Heart right ventricle (tissue), 16 donors: ENCODE measurements at places on chromosomes 7 and 10.

GRCh38 chr10:54613162-54613561 is 187.9 kb downstream of the PCDH15 start:
- no peak for DNase-seq

DNA sequence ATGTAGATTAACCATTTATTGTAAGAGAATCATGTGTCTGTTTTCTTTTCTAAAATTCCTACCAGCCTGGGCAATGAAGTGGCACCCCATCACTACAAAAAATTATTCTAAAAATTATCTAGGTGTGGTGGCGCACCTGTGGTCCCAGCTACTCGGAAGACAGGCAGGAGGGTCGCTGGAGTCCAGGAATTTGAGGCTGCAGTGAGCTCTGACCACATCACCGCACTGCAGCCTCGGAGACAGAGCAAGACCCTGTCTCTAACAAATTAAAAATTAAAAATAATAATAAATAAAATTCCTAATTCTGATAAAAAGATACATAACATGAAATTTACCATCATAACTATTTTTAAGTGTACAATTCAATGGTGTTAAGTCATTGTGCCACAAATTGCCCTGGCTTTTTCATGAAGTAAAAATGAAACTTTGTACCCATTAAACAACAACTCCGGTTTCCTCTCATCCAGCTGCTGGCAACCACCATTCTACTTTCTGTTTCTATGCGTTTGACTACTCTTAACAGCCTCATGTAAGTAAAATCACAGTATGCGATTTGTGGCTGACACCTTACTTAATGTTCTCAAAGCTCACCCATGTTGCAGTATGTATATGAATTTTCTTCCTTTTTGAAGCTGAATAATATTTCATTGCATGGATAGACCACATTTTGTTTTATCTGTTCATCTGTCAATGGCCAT is 20.6 kb upstream of the USP6NL start:
- no peak for DNase-seq

DNA sequence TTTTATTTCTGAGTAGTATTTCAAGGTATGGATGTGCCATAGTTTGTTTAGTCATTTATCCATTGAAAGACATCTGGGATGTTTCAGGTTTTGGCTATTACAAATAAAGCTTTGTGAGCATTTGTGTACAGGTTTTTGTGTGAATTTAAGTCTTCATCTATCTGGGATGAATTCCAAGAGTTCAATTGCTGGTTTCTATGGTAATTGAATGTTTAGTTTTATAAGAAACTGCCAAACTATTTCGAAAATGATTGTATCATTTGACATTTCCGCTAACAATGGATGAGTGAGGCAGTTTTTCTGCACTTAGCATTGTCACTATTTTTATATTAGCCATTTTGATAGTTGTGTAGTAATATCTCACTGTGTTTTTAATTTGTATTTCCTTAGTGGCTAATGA is 99.4 kb downstream of the WDFY4 start:
- DNase-seq, result no peak

- DNase-seq, result no peak
Measured at GRCh38 chr7:112370436-112370835, 79.8 kb upstream of the IFRD1 start.

GRCh38 chr7:156080596-156080995 is 268.3 kb upstream of the SHH start:
- DNase-seq, result no peak

- no peak for DNase-seq
Measured at GRCh38 chr10:17181751-17182150, 19.7 kb downstream of the TRDMT1 start.

- no peak for DNase-seq
Measured at GRCh38 chr10:110151467-110151866, 55.9 kb upstream of the MXI1 start.

- no peak for DNase-seq
Measured at GRCh38 chr7:116122972-116123595, 87.3 kb upstream of the TES start.

DNA sequence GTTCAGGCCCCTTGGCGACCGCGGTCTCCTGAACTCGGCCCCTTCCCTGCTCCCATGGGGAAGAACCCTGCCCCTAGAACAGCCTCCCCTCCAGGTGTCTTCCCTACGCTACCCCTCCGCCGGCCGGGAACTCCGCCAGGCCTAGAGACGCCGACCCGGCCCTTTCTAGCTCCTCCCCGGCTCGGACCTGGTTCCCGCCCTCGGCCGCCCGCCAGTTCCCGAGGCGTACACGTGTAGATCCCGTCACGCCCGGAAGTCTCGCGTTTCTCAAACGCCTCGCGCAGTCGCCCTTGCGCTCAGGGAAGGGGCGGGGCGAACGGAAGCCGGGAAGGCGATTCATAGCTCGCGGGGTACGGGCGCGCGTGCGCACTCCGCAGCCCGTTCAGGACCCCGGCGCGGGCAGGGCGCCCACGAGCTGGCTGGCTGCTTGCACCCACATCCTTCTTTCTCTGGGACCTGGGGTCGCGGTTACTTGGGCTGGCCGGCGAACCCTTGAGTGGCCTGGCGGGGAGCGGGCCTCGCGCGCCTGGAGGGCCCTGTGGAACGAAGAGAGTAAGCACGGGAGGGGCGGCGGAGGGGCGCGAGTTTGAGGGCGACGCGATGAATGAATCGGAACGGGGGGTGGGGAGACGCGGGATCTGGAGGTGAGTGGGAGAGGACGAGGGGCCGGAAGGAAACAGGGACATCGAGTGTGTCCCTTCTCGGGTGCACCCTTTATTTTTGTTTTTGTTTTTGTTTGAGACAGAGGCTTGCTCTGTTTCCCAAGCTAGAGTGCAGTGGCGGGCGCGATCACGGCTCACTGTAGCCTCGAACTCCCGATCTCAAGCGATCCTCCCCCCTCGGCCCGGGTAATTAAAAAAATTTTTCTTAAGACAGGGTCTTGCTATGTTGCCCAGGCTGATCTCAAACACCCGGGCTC is at the start of gene POP7:
POP7 (plus strand) TSS at position 369 of the 919 bp plus-strand sequence. CDS start 710 bp downstream, outside the sequence.
- DNase-seq, result peak; percentile 99
